ENCODE measurements at places on chromosomes 2 and 18.

DNA sequence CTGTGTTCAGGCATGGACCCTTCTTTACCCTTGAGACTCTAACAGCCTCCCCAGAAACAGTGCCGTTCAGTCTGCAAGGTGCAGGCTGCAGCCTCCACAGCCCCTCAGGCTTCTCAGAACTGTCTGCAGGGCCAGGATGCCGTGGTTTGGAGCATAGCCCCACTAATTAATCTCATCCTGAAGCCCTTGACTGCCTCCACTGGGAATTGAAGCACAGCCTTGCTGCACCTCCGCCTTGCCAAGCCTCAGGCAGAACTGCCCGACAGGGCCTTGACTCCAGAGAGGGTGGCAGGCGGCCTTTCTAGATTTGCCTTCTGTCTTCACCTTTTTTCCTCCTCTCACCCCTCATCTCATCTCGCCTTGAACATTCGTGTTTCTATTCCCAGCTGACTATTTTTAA lies 119.8 kb downstream of the NRP2 start:
- DNase-seq, result no peak

- no peak for DNase-seq
Observed at GRCh38 chr18:31143025-31143424, 19.6 kb downstream of the DSC1 start.

DNA sequence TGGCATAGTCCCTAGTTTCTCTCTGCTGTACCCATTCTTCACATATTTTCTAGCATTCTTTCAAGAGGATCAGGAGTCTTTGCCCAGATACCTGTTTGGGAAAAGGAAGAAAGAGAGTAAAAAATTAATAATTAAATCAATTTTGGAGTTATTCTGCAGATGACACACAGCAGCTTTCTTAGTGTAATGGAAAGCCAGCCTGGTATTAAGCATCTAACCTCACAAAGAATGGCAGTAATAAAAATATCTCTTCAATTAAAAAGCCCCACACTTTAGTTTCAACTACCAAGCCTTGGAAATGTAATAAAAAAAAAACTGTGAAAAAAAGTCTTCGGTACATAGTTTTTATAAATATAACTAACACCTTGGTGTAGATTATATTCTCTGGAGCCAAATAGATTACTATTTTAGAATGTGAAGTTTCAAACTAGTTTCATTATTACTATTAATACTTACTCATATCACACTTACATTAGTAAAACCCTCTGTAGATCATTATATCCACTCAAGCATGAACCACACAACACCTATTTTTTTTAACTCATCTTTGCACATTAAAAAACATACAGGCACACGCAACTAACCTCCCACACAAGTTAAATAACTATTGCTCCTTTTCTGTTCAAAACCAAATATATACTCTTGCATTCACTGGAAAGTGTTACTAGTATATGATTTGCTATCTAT lies 90.9 kb downstream of the GPD2 start:
- no peak for DNase-seq

DNA sequence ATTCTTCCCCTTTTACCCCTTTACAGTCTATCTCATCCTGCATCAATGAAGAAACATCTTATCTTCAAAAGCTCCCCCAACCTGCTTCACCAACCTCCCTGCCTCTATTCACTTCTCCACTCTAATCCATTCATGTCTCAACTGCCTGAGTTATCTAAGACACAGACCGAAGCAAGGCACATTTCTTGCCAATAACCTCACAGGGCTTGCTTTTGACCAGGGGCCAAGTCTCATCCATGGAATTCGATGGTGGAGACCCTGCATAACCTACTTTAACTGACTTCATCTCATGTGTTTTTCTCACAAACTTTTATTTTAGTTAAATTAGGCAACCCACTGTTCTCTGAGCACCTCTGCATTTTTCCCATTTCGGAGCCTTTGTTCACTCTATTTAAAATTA lies 69.7 kb downstream of the MYCN start:
- no peak for DNase-seq

DNA sequence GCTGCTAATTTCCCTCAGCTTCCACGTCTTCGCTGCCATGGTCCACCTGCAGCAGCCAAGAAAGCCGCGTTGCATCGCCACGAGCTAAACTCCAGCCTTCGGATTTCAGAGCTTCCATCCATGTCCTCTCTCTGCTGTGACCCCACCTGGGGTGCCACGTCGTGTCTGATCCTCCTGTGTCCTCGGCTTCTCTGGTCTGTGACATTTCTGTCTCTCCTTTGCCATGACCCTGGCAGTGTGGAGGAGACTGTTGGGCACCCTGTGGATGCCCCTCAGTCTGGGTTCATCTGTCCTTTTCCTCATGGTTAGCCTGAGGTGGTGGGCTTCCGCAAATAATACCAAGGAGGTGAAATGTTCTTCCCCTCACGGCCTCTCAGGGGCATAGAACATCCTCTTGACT lies 106.8 kb downstream of the RTP5 start:
- DNase-seq, result no peak

- DNase-seq, result no peak
Observed at GRCh38 chr2:241870611-241871537, 1.3 kb downstream of the RTP5 start.

DNA sequence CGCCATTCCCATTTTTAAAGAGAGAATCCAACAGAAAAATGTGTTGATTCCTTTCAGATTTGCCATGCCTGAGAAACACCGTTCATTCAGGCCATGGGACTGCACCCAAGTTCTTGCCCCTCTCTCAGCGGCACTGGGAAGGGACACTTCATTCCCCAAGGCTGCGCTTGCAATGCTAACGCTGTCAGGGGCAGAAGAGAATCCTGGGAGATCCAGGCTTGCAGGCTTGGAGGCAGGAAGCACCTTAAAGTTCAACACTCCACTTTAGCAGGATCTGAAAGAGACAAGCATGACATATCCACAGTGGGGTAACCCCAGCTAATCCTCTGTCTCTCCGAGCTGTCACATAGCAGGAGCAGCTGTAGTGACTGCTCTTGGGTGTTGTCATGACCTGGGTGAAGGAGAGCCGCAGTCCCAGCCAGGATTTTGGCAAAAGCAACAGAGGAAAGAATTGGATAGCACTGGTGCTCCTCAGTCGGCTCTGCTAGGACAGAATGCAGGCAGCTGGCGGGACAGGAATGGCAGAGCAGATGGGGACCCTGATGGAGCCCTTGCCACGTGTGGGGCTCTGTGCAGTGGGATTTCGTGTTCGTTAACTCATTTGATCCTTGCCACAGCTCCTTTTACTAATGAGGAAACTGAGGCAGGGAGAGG lies 22.0 kb upstream of the ODC1 start:
- DNase-seq, result no peak

DNA sequence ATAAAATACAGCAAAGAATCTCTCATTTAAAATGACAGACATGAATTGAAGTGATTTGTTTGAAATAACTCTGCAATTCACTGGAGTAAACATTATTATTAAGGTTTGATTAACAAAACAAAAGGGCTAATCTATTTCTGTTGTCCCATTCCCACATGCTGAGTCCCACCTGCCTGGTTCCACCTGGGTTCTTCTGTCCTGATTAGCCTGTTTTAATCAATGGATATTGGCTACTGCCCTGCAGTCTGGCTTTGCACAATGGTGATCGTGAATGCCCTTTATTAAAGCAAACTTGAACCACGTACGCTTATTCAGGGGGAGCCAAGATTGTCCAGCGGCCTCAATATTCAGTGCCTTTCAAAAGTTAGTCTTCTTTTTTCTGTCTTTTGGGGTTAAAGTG lies 72.8 kb upstream of the CDH19 start:
- no peak for DNase-seq

- DNase-seq, result no peak
Observed at GRCh38 chr2:98247383-98247782, 98.9 kb upstream of the CNGA3 start.

DNA sequence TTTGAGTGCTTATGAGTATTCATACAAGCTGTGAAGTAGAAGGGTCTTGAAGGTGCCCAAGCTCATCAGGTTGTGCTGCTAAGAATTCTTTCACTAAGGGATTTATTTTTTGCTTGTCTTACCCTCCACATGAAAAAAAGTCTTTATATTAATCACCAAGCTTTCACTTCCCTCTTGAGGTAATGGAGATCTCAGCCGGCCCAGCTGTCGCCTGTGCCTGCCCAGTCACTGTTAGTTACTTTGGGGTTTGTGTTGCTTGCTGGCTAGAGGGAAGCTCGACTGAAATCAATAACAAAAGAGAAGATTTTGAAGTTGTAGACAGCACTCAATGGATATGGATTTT lies 21.9 kb downstream of the MC2R start:
- DNase-seq, result no peak
